ENCODE measurements at places on chromosomes 6 and 20. TPM values are rescaled to one million over a fixed set of nuclear protein-coding genes. Genes with fewer than 3 reads are reported as not detected.

The LINC00237 gene
- total RNA-seq, result 0.45 TPM

The SNHG17 gene
- 6.1 TPM for total RNA-seq

The PRR18 gene
- 0.54 TPM for total RNA-seq

The CCM2L gene
- 4.8 TPM for total RNA-seq

The EPB41L1 gene
- total RNA-seq, result 68.0 TPM

The ZC2HC1B gene
- not detected for total RNA-seq

The PSORS1C2 gene
- not detected for total RNA-seq

The TREM2 gene
- 6.0 TPM for total RNA-seq

The CLPSL1 gene
- total RNA-seq, result not detected

The TRIM40 gene
- not detected for total RNA-seq

The TAAR2 gene
- not detected for total RNA-seq

The PLA2G7 gene
- 5.8 TPM for total RNA-seq

The DEFB115 gene
- total RNA-seq, result not detected

The HLA-DRB1 gene
- total RNA-seq, result 0.73 TPM

The ZNF322 gene
- 31.5 TPM for total RNA-seq

The SLC22A7 gene
- total RNA-seq, result 0.36 TPM

The RAET1E gene
- not detected for total RNA-seq

The FAM83C gene
- not detected for total RNA-seq

The MEI4 gene
- 0.73 TPM for total RNA-seq

The COL9A3 gene
- total RNA-seq, result 3.8 TPM

The C20orf204 gene
- total RNA-seq, result 3.8 TPM

The CFAP61 gene
- total RNA-seq, result 5.0 TPM

The DEFB124 gene
- not detected for total RNA-seq

The NKAPL gene
- 2.5 TPM for total RNA-seq

The PACSIN1 gene
- total RNA-seq, result 4.3 TPM

The PGBD1 gene
- total RNA-seq, result 12.0 TPM

The DOK5 gene
- 23.6 TPM for total RNA-seq

The TSHZ2 gene
- total RNA-seq, result 7.1 TPM

The STAU1 gene
- 36.0 TPM for total RNA-seq
